Renal cortex interstitium (tissue), 15 donors: ENCODE measurements at places on chromosomes 11 and 22. TPM values are rescaled to one million over a fixed set of nuclear protein-coding genes. Genes with fewer than 3 reads are reported as not detected.

CCDC116 gene
- 0.25 TPM for polyA plus RNA-seq

DNA sequence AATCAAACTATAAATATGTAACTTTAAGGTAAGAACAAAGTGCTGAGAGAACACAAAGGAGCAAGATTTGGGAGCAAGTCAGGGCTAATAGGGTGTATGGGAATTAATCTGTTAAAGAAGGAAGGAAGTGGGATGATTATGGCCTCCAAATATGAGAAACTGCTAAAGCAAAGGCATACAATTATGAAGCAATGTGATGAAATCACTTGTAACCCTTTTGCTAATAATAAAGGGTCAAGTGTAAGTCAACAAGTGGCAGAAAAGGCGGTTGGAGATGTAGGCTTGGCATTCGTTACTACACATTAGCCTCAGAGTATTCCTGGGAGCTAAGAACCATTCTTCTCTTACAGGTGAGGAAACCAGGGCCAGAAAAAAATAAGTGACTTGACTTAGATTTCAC lies 1002.3 kb upstream of the TENM4 start:
- DNase-seq = no peak

DNA sequence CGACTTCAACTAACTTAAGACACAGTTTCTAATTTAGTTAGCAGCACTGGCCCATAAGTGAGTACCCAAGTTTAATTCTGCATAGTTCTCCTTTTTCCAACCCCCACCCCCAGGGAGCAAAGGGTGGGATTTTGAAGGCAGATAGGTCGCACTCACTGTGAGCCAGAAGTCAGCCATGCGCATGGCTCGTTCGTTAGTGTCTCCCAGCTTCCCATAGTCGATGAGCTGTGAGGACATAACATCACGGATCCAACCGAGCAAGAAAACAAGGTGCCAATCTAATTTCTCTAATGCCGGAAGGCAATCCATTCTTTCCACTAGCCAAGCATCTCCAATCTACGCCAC lies 577 bp downstream of the MRPL17 start:
- DNase-seq = no peak

GRCh38 chr11:119537306-119538253 lies 114.6 kb upstream of the THY1 start:
- DNase-seq = no peak

GRCh38 chr22:27598792-27599191 lies 202.8 kb downstream of the MN1 start:
- DNase-seq = no peak

DNA sequence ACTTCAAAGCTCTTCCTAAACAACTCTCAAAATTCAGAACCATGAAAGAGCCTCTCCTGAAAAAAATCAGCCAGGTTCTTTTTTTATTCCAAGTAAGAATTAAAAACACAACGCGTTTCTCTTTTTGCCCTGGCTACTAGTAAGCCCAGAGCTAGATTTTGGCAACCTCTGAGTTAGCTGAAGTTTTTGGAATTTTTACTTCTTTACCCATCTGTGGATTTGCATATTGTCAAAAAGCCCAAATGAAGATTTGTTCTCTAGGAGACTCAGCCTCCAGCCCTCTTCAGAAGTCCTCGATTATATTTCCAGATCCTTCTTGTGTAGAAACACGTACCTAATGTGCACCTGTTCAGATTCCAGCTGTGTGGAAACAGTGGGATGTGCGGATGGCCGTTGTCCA lies 517.9 kb downstream of the TBC1D22A start:
- DNase-seq = no peak

OR2AG2 gene
- 0.12 TPM for polyA plus RNA-seq

GRCh38 chr22:33302049-33302545 lies 243.9 kb upstream of the SYN3 start:
- DNase-seq = peak; percentile 70

GRCh38 chr11:82315093-82315492 lies 418.6 kb downstream of the FAM181B start:
- DNase-seq = peak; percentile 24

DNA sequence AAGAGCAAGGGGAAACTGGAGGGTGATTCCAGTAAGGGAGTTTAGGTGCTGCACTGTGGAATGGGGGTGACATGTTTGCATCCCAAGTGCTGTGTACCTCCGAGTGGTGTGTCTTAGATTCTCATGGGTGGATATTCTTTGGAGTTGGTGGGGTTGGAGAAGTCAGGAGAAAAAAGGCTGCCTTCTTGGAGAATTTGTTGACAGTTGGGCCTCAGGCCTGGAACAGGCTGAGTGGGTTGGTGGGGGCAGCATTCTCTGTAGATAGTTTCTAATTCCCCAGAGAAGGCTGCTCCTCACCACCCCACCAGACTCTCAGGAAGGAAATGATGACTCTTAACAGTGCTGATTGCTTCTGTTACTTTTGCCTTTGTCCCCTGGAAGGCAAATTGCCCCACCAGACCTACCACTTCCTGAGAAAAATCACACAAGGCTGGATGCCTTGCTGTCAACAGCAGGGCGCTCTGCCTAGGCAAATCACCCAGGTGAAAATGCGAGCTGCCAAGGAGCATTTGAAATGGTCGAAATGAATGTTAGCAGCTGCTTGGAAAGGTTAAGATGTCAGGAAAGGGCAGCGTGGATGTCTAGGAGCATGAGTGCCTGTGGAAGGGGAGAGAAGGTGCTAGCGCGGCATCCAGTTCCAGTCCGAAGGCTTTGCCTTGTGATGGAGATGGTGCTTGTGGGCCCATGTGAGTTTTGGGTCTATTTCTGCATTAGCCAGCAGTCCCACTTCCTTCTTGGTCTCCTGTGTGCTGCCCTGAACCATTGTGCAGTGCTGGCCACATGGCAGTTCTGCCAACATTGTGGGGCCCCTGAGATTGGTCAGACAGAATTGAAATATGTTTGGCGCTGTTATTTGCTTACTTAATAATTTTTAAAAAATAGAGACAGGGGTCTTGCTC lies 29.7 kb upstream of the SORL1-AS1 start:
- no peak for DNase-seq

DNA sequence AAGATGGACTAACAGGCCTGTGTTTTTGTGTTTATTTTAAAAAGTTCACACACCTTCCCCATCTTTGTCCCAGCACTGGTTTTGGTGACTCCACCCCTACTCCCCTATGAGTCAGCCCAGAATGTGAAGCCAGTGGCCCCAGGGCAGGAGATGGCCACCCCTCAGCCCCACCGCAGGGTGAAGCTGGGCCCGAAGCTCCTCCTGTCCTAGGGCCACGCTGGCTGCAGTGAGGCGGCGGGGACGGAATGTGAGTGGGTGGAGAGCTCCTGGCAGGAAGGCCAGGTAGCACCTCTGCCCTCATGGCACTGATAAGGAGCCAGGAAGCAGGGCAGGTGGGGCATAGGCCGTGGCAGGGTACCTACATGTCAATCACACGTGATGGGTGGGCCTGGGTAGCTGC lies 39.9 kb downstream of the SGSM3 start:
- DNase-seq = no peak

- no peak for DNase-seq
Measured at GRCh38 chr11:48052183-48053044, 72.1 kb downstream of the PTPRJ start.

IFITM1 gene
- 47.9 TPM for polyA plus RNA-seq

GRCh38 chr11:127998421-127998820 lies 588.9 kb downstream of the ETS1 start:
- no peak for DNase-seq

GRCh38 chr11:108511851-108512474 lies 13.8 kb upstream of the POGLUT3 start:
- no peak for DNase-seq

GRCh38 chr11:46305295-46305694 lies 27.8 kb downstream of the CREB3L1 start:
- DNase-seq = no peak

GRCh38 chr11:41031551-41032060 lies 427.8 kb downstream of the LRRC4C start:
- DNase-seq = no peak

DNA sequence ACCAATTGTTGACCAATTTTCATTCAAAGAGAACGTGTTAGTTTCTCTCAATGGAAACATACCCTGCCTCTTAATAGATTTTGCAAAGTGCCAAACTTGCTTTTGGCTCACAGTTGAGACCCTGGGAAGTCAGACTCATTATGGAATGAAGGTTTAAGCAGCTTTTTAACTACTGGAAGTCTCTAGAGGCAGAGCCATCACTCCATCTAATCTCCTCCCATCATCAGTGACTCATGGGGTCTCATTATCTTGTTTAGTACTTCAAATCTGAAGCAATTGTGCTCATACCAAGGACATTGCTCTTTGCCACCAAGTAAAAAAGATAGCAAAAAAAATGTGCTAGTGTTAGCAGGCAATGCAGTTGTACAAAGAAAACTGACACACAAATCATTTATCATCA lies 537.1 kb upstream of the LRRC4C start:
- no peak for DNase-seq

DNA sequence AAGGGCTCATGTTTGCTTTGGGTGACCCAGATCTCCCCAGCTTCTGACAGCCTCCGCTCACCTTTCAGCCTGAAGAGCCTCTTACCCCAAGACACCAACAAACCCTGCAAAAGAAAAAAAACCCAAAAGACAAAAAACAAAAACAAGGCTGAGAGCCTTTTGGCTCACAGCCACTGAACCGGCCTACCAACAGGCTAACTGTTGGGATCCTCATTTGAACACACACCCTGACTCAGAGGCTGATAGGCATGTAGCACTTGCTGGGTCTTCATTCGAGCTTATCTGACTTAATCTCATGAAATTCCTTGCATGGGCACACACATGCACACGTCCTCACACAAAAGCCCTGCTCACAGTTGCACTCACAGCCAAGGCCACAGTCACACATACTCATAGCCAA lies 22.9 kb upstream of the TSKU start:
- no peak for DNase-seq

DNA sequence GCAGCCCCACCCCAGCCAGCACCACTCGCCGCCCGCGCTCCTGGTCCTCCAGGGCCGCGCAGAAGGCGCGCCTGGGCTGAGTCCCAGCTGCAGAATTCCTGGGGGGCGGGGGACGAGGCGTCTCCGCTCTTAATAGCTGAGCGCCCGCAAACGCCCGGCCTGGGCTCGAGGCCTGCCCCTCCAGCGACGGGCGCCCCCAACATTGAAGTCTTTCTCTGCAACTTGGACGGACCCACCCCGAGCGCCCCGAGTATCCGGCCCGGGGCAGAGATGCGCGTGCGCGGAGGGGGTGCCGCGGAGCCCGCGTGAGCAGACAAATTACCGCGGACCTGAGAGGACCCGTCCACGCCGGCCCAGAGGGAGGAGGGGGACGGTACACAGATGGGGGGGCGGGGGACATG lies 6.7 kb upstream of the SYT7 start:
- DNase-seq = peak; percentile 37

GAL3ST3 gene
- 6.7 TPM for polyA plus RNA-seq

DNA sequence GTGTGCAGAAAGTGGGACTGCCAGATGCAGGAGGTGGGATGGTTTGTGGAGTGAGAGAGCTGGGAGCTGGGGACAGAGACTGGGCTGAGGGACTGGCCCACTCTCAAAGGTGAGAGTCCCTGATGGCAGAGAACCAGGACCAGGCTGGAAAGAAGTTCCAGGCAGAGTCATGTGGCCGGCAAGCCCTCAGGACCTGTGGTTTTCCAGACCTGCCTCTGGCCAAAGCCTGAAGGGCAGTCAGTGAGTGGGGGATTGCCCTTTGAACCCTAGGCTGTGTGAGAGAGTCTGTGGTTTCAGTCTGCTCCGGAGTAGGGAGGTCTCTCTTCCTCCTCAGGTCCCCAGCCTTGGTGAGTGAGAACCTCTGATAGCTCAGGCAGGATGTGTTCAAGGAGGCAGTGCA lies 17.0 kb downstream of the KCNC1 start:
- DNase-seq = no peak

GRCh38 chr22:19132153-19132552 lies 1.0 kb downstream of the TSSK2 start:
- DNase-seq = no peak

GRCh38 chr11:116043857-116044256 lies 539.6 kb upstream of the CADM1 start:
- DNase-seq = no peak

OSBP2 gene
- 5.5 TPM for polyA plus RNA-seq

- DNase-seq = no peak
Measured at GRCh38 chr11:103985041-103985440, 51.4 kb upstream of the DDI1 start.

- DNase-seq = no peak
Measured at GRCh38 chr22:17767233-17768065, 6.8 kb downstream of the BID start.

POU2AF3 gene
- polyA plus RNA-seq = 9.4 TPM

GRCh38 chr22:31138126-31138525 lies 2.2 kb downstream of the PLA2G3 start:
- DNase-seq = no peak

DNA sequence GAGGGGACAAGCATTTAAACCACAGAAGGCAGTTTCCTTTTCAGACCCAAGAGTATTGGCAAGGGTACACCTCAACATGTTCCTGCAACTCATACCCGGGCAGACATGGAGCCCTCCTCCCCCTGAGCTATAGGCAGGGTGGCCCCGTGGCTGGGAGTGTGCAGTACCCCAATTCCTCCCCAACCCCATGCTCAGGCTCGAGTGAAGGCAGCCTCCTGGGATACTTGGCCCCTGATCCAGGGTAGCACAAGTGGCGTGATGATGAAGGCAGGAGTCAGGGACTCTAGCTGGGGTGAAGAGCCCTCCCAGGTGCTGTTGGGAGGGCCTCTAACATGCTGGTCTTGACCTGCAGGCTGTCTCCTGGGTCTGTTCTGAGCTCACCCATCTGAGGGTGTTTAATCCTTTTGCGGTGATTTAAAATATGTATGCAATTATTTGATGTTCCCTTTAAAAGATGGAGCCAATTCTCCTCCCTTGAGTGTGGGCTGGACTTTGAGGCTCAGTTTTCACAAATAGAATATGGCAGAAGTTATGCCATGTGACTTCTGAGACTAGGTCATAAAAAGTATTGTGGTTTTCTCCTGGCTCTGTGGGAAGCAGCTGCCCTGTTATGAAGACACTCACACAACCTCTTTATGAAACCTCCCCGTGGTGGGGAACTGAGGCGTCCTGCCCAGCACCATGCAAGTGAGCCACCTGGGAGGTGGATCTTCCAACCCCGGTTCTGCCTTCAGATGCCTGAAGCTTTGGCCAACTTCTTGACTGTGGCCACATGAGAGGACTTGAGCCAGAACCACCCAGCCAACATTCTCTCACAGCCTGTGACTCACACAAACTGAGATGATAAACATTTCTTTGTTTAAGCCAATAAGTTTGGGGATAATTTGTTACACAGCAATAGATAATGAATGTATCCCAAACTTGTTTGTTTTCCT lies 54.7 kb upstream of the NECTIN1 start:
- DNase-seq = no peak

SYT9 gene
- 4.8 TPM for polyA plus RNA-seq

DNA sequence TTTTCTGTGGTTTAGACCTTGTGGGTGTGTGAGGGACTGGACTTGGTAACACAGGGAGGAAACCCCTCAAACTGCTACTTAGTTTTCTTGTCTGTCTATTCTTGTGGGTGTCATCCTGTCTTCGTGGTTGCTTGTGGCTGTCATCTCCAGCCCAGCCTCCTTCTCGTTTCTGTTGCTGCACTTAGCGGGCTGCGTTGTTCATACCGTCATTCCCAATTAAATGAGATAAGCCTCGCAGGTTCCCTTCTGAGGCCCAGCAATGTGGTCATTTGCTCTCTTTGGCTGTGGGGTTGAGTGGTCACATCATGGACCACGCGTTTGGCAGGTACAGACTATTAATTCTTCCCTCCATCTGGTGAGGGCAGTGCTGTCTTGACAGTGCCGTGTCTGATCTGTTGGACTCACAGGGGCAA lies 18.8 kb downstream of the PANX1 start:
- no peak for DNase-seq
